Vagina (tissue), 2 donors: ENCODE measurements at places on chromosomes 16 and 17.

DNA sequence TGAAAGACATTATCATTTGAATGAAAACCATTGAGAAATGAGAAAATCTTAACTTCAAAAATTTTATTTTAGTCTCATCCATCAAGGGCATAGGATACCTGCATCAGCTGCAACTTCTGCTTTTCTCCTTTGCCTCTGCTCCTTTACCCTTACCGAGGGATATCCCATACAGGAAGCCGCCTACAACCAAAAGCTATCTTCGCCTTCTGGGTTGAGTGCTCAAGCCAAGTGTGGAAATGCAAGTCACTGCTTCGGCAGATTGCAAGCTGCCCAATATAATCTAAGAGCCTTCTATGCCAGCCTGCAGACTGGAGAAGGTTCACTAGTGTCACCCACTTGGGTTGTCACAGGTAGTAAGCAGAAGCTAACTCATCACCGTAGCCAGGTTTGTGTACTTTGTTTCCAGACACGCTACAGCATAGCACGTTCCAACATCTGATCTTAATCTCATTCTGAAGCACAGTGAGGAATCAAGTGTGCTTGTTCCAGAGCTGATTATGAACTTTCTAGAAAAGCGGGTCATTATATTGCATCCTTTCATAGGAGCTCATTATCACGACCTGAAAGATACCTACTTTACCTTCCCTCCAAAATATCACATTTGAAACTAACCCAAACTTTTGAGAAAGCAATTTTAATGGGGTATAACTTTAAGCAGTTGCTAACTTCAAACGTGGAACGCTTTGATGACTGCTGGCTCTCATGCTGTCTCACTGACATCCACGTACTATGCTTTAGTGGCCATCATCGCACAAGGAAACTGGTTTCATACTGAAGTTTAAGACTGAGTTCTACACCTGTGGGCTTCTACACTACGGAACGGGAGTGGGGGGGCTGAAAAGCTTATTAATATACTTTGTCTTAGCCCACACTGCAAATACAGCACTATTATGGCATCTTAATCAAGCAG lies 8.0 kb upstream of the UNK start:
- DNase-seq, result no peak

GRCh38 chr16:24075931-24076716 lies 180.0 kb upstream of the CACNG3 start:
- DNase-seq, result no peak

DNA sequence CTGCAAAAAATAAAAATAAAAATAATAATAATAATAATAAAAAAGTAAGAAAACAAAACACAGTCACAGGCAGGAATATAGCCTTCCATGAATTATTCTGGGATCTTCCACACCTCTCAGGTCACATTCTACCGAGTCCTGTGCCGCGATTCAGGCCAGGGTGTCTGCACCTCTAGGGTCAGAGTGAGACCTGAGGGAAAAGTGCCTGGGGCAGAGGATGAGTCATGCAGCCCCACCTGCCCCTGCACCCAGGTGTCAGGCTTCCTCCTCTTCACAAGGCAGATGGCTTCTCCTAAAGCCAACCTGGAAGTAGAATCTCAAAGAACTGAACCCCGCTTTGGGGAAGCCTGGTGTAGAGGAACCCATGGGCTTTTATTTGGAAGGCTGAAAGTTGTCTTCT lies 283.7 kb downstream of the CPPED1 start:
- no peak for DNase-seq

DNA sequence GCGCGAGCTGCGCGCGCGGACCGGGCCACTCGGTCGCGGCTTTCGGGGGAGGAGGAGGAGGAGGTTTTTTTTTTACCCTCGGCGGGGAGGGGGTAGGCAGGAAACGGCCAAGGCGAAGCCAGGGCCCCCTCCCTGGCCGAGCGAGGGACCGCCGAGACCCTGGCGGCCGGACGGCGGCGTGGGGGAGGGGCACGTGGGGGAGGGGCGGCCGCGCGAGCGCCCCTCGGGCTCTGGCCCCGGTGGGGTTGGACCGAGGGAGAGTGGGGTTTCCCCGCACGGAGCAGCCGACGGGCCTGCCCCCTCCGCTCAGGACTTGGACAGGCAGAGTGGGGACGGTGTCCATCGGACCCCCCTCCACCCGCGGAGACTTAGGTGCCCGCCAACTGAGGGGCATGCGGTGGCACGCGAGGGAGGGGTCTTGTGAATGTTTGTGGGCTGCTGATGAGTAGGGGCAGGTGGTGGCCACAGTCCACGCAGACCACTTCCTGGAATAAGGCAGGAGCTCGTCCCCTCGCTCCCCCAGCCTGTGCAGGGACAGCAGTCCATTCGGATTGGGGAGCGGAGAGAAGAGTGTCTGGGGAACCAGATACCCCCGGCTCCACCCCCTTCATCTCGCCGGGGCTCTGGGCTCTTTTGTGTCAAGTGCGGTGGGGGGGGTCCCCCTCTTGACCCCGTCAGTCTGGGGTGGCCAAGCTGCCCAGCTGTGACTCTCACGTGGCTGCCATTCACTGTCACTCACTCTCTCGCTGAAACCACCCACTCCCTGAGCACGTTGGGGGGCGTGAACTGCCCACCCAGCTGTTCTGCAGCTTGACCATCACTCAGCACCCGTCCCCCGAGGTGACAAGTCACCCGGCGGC lies 3.0 kb upstream of the CHD3 start:
- DNase-seq, result no peak

- no peak for DNase-seq
These were observed 54.7 kb upstream of the CDH11 start for GRCh38 chr16:65176603-65177002.

DNA sequence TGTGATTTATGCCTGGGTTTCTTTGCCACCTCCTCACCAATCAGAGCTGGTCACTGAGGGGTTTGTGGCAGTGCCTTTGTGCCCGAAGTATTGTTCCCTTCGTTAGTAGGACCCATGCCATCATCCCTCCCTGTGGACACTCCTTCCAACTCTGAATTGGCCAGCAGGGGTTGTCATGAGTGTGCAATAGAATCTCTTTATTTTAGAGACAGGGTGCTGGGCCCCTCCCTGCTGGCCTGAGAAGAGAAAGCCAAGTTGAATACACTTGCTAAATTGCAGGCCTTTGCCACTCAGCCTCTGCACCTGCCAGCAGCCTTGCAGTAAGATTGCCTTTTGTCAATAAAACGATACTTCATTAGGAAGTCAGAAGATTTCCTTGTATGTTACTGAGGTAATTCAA lies 40.7 kb upstream of the SLC12A3 start:
- DNase-seq, result no peak

- DNase-seq, result no peak
These were observed 124.0 kb downstream of the ZNF423 start for GRCh38 chr16:49731911-49732310.

- no peak for DNase-seq
These were observed 44.0 kb downstream of the PRAC1 start for GRCh38 chr17:48678141-48678971.

- no peak for DNase-seq
These were observed 5.0 kb downstream of the TBKBP1 start for GRCh38 chr17:47698749-47699535.

DNA sequence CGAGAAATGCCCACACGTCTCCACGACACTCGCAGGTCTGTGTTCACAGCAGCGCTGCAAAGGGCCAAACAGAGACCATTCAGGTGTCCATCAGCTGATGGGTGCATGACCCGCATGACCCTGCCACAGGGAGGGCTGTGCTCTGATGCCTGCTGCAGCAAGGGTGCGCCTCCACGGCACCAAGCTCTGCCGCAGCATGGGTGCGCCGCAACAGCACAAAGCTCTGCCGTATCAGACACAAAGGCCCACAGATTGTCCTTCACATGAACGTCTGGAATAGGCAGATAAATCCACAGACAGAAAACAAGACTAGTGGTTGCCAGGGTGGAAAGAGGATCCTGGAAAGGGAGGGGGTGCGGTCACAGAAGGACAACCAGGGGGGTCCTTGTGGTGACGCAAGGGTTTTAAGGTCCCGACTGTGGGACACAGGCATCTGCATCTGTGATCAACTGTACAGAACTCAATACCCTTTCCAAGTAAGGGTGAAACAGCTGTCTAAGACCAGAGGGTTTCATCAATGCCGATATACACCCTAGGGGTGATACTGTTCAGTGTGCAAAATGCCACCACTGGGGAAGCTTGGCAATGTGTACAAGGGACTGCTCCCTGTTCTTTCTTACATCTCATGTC lies 121.0 kb downstream of the ANKRD11 start:
- DNase-seq, result no peak

DNA sequence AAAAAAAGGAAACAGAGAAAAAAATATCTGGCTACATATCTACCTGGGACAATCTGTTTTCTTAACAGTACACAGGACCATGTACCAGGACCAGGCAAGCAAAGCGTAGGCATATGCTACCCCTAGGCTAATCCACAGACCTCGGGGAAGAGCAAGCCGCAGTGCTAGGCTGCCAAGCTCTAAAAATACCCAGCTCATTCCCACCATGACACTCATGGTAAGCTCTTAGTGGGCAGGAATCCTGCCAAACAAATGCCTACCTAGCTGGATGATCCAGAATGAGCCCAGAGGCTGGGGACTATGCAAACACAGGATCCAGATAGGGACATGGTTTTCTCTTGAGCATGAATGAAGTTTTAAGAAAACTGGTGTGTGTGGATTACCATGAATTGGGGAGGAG lies 95.6 kb downstream of the GRIN2A start:
- no peak for DNase-seq

GRCh38 chr17:10088444-10088843 lies 110.0 kb downstream of the GAS7 start:
- no peak for DNase-seq

DNA sequence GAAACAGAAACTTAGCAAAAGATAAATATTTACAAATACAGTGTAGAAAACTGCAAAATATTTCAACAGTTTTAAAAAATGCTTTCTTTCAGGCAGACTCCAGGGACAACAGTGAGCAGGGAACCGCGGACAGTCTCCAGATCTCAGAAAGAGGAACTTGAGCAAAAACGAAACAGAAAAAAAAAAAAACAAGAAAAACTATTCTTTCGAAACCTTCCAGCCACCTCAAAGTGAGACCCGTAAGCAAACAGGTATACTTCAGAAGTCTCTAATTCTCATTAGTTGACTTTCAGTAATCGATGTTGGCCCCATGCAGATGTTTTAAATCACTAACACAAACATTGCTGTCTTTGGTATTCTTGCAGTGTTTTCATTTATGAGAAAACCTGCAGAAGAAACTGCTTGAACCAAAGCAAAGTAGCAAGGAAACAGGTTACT lies 15.7 kb upstream of the CCL1 start:
- DNase-seq, result no peak

DNA sequence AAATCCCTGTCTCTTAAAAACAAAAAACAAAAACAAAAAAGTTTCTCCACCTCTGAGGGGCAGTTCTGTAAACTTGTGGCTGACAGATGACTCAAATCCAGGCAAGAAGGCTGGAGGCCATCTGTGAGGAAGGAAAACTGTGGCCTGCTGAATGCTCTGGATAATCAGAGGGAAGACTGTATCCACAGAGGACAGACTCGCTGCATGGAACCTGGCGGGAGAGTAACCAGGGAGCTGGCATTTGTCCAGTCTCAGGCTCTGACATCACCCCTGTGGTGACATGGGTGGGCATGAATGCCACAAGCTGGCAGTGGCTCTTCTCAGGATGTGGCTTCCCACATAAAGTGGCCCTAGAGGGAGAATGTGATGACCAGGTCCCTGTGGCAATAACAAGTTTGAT lies 2.8 kb upstream of the KSR1 start:
- no peak for DNase-seq

GRCh38 chr16:27005386-27005785 lies 61.3 kb upstream of the C16orf82 start:
- no peak for DNase-seq

- DNase-seq, result no peak
These were observed 13.8 kb upstream of the ABCC3 start for GRCh38 chr17:50620858-50621257.

GRCh38 chr17:40854175-40854814 lies 12.7 kb downstream of the KRT12 start:
- DNase-seq, result no peak

DNA sequence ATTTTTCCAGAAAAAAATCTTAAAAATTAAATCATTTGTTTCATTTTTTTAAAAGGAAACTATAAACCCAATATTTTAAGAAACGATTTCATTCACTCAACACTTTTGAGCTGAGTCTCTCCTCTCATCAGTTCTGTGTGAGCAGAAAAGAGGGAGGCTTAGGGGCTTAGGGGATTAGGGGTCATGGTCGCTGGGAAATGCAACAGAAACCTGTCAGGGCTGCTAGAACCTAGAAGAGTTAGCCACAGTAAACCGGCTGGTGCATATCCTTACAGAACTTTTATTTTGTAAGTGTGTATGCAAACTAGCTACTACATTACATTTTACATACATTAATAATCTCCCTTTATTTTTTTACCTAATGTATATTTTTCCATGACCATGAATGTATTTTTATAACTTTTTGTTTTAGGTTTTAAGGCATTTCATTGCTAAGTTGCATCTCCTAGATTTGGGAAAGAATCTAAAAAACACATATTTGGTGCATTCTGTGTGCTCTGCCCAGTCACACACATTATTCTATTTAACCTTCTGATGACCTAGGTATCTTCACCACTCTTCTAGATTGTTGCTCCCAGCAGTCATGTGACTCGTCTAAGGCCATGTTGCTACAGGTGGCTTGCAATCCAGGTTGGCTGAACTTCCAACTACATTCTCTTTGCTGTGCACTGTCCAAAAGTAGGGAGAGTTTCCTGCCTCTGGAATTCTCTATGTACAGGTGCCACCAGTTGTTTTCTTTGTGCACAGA lies 24.4 kb downstream of the TBC1D3B start:
- DNase-seq, result no peak

DNA sequence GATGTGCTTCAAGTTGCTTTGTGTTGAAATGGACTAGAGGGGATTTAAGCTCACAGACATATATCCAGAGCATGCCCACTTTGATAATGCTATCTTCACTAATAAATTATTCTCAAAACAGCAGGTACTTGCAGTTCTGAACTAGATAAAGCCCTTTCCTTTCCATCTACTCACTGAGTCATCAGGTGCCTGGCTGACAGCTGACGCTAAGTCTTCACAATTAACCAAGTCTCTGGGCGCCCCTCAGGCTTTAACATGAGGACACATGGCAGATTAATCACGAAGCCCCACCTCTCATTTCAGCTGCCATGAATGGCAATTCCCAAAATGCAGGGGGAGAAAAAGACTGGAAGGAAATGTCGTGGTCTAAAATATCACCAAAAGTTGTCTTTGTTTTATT lies 29.5 kb upstream of the CRISPLD2 start:
- DNase-seq, result no peak

- no peak for DNase-seq
These were observed 4.9 kb downstream of the IRX6 start for GRCh38 chr16:55328611-55329569.

- no peak for DNase-seq
These were observed 57.7 kb upstream of the NLK start for GRCh38 chr17:27984816-27985215.

GRCh38 chr16:56202036-56202435 lies 10.7 kb downstream of the GNAO1 start:
- DNase-seq, result no peak

GRCh38 chr17:4919511-4920047 lies 12.5 kb upstream of the GP1BA start:
- DNase-seq, result no peak

GRCh38 chr17:46159686-46160085 lies 33.5 kb downstream of the KANSL1 start:
- DNase-seq, result no peak
